ENCODE measurements at places on chromosomes 7 and 10. TPM values are rescaled to one million over a fixed set of nuclear protein-coding genes. Genes with fewer than 3 reads are reported as not detected.

Gene UBE2H
- 68.5 TPM for total RNA-seq

DNA sequence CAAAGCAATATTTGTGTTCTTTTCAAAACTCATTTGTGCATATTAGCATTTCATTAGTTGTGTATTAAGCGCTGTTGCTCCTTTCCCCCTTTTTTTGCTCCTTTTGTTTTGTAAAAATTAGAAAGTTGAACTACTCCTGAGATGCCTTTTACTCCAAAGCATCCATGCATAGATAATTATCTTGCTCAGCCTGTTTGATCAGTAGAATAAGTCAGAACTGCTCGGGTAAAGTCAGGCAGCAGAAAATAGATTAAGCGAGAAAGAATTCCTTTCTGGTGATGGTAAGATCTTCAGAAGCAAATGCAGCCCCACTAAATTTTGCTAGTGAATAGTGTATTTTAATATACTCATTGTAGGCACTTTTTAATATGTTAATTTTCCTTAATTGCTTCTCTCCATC, 227.1 kb downstream of the TEX36 start:
- DNase-seq: no peak

DNA sequence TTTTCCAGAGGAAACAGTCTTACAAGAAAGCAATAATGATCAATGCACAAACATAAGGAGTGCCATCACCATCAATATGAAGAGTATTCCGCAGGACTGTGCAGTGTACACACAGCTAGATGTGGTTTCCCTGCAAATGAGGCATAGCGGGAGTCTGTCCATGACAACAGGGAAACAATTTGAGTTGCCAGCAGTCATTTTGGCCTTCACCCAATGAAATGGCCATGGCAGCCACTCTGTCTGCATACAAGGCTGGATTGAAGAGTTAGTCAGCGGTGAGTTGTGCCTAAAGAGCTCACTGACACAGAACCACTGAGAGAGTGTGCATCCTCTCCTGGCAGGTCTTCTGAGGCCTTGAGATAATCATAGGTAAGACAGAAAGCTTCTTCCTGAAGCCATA, 303.3 kb downstream of the IPMK start:
- DNase-seq: no peak

Gene OR2A1
- total RNA-seq: 0.25 TPM

Gene CFAP43
- total RNA-seq: 0.25 TPM

Gene FIGNL1
- total RNA-seq: 7.9 TPM

- DNase-seq: no peak
These were observed 749.8 kb downstream of the TNS3 start for GRCh38 chr7:46832136-46832535.

Gene SLC16A12
- total RNA-seq: 3.7 TPM

DNA sequence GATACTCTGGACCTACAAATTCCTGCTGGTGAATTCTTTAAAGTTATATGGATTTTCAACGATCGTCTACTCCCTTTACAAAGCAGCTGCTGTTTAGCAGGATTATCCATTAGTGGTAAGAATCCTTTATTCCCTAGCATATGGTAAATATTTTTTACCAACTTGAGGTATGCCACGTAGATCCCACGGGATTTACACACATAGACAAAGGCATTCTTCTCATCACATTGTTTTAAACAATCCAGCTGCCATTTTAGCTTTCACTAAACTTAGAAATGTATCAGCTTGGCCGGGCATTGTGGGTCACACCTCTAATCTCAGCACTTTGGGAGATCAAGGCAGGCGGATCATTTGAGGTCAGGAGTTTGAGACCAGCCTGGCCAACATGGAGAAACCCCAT, 148.0 kb upstream of the SH2B2 start:
- no peak for DNase-seq

- no peak for DNase-seq
These were observed 104.1 kb downstream of the THSD7A start for GRCh38 chr7:11727864-11728263.

Gene ZNF518A
- total RNA-seq: 12.5 TPM

GRCh38 chr7:87447116-87447635, 28.3 kb downstream of the ABCB4 start:
- DNase-seq: no peak

GRCh38 chr10:126839094-126839761, 66.0 kb upstream of the DOCK1 start:
- no peak for DNase-seq

Gene MYO3A
- total RNA-seq: 0.25 TPM

Gene KIF11
- 3.4 TPM for total RNA-seq

Gene POM121L12
- not detected for total RNA-seq

GRCh38 chr10:132168571-132169030, 18.1 kb upstream of the DPYSL4 start:
- no peak for DNase-seq

DNA sequence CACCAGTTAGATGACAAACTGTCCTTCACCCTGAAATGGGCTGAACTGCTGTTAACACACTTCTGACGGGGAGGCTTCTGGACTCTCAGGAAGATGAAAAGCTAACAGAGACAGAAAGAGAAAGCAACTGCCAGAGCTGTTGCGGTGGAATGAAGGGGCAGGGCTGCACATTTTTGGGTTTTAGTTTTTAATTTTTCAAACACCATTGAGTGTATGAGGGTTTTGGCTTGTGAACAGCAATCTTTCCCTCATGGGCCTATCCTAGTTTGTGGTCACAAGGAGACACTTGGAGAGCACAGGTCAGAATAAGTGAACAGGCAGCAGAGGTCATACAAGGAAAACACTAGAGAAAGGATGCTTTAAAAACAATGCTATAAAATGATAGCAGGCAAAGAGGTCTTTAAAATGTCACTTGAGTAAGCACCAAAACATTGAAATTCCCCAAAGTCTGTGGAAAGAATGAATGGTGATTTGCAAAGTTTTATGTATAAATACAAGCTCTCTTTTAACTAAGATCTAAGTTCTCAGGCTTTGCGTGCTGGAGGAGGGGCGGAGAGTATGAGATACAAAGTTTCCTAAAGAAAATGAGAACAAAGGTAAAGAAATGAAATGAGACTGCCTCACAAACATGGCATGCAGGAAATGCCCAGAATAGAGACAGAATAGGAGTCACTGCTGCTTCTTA, 101.4 kb upstream of the GLI3 start:
- DNase-seq: no peak

Gene CCDC126
- total RNA-seq: 18.7 TPM

Gene CHST12
- total RNA-seq: 26.3 TPM

DNA sequence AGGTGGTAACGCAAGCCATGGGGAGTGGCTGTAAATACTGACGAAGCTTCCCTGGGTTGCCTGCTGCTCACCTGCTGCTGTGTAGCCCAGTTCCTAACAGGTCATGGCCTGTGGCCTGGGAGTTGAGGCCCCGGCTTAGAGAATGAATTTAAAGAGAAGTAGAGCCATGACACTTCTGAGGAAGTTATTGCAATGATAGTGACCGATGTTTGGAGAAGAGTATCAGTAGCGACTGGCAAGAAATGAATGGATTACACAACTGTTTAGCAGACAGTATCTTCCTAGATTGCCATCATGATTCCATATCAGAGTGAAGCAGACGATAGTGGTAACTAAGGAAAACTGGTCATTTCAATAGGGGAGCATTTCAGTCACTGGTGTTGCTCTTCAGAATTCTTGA, 249.6 kb downstream of the PLXDC2 start:
- no peak for DNase-seq

Gene TMEM213
- total RNA-seq: not detected

Gene TMEM270
- total RNA-seq: not detected

DNA sequence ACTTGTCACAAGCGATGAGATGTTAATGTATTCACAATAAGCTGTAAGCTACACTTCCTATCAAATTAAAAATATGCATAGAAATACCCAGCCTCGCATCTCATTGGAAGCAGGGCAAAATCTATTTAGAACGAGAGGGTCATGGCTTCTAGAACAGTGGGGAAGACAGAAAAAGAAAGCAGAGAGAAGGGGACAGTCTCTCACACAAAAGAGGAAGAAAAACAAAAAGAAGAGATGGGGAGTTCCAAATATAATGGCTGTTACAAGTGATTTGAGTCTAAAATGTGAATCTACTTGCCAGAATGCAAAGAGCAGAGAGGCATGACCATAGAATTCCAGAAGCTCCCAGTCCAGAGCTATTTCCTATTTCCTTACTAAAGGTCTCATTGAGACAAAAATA, 13.8 kb downstream of the LRRN3 start:
- no peak for DNase-seq

- DNase-seq: no peak
These were observed 24.9 kb upstream of the FAM180A start for GRCh38 chr7:135773464-135773863.

DNA sequence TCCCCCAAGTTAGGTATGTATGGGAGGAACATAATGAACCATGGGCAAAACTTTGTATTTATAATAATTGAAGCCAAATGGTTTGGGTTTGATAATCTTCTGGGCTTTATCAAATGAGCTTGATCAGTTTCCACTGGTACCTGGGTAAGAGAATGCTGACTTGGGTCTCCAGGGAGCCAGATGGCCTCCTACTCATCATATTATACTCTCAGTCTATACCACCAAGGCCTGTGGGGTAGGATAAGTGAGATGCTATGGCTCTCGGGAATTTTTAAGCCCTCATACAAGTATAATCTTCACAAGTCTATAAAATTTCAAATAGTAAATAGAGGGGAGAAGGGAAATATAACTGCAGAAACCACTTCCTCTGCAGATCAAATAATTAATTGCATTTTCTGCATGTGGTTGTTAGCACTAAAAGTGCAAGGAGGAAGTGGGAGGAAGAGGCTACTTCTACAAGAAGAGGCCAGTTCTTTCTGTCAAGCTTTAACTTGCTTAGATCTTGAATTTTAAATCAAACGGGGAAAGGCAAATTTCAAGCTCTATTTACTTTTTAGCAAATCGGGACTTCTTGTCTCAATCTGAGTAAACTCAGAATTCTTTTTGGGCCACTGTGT, 349.0 kb downstream of the SORCS1 start:
- DNase-seq: no peak

- no peak for DNase-seq
These were observed 94.9 kb downstream of the LYZL2 start for GRCh38 chr10:30534465-30535144.

Data from vagina (tissue), 2 donors.